Heart left ventricle (tissue), 16 donors: ENCODE measurements at places on chromosomes 2 and 18. TPM values are rescaled to one million over a fixed set of nuclear protein-coding genes. Genes with fewer than 3 reads are reported as not detected.

The ONECUT2 gene
- total RNA-seq: 0.05 TPM

The SLC66A2 gene
- 25.6 TPM for total RNA-seq

The TRIB2 gene
- total RNA-seq: 46.7 TPM

The PJVK gene
- not detected for total RNA-seq

The ANKRD29 gene
- 1.9 TPM for total RNA-seq

The ABHD1 gene
- 1.2 TPM for total RNA-seq

The LAMA1 gene
- total RNA-seq: 0.28 TPM

The GREB1L gene
- 10.6 TPM for total RNA-seq

The CCBE1 gene
- total RNA-seq: 0.20 TPM

The UBE2F gene
- total RNA-seq: 54.2 TPM

The B3GNT7 gene
- 52.4 TPM for total RNA-seq

The NEB gene
- total RNA-seq: 0.72 TPM
